ENCODE measurements at places on chromosomes 1 and 21.

GRCh38 chr21:33055991-33056390, 13.9 kb upstream of the OLIG1 start:
- no peak for DNase-seq

GRCh38 chr1:67532452-67533216, 102.4 kb upstream of the SERBP1 start:
- DNase-seq: no peak

GRCh38 chr1:206716870-206717673, 32.4 kb downstream of the MAPKAPK2 start:
- no peak for DNase-seq

- no peak for DNase-seq
Measured at GRCh38 chr1:55626326-55626725, 411.2 kb upstream of the USP24 start.

DNA sequence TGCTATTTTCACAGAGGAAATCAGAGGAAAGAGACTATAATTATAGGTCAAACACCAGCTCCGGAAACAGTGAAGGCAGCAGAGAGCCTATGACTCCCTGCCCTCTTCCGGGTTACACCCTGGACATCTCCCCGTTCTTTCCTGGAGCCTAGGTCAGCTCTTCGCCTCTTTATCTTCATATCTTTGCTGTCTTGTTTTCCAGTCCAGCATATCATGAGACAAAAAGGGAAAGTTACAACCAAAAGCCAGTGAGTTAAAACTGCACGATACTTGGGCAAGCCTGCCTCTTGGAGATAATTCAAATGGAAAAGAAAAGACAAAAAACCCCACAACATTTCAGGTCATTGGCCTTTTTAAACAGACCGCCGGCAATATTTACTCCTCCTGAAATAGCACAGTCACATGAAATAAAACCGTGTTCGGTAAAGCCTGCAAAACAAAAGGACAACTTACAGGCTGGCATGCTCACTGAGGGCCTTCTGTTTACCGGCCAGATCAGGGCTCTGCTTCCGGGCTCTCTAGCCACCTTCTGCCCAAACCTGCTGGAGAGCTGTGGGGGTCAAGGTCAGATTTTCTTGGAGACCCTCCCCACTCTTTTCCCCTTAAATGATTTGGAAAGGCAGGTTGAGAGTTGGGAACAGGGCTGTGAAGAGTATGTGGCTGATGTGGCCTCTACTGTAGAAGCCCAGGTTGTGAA, 42.8 kb upstream of the PPP2R5A start:
- DNase-seq: no peak

DNA sequence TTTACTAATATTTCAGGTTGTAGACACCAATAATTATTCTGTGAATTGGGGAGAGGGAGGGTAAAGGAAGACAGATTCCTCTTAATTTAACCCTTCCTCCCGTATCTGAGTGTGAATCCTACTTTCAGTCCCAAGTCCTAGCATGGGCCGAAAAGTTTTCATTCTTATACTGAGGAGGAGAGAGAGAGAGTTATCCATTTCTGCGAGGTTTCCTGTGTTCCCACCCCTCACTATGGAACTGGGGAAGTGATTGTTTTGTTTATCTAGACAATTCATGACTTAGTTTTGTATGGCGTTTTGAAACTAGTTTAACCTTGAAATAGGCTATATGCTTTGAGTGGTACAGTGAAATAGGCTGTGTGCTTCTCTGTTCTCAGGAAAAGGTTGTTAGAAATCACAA, 134.0 kb upstream of the DPYD start:
- no peak for DNase-seq

GRCh38 chr1:101079341-101079740, 53.8 kb upstream of the DPH5 start:
- no peak for DNase-seq

GRCh38 chr1:238653693-238654321, 732.6 kb upstream of the CHRM3 start:
- DNase-seq: no peak

DNA sequence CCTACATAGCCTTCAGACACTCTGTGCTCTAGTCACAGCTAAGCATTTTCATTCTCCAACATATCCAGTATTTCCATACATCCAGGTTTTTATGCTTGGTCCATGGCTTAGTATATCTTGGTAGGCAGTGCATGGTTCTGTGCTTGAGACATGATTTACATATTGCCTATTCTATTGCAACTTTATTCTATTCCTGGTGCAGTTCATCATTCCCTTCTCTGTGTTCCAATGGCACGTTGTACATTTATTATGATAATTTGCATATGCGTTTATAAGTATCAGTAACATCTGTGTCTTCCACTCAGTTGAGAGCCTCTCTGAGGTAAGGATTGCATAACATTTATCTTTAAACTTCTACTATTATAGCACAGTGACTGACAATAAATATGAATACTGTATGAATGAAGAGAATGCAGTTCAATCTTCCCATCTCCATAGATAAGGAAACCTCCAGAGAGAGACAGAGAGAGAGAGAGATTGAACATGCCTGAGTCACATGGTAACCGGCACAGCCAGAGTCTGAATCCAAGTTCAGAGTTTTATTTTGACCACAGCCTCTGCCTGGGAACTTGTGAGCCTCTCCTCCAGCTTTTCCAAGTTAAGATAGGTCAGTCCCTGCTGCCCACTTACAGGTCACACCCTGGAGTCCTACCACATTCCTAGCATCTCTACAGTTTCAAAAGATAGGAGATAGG, 41.5 kb downstream of the PLPPR5 start:
- DNase-seq: no peak

DNA sequence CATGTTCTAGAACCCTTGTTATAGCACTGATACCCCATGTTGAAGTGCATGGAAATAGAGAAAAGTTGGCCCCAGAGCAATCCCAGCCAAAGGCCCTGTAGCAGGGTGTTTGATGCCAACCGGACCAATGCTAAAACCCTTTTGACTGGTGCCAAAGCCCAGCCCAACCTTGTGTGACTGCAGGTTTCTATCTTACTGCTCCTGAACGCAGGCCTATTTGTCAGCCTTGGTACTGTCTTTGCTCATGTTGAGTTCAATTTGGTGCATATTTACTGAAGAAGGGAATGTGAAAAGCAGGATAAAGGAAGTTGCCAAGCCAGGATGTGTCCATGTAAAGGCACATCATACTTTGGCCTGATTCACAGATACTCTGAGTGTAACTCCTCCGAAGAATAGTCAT, 51.7 kb upstream of the NFASC start:
- no peak for DNase-seq

GRCh38 chr1:210937846-210938245, 196.1 kb downstream of the KCNH1 start:
- no peak for DNase-seq

GRCh38 chr1:69650779-69651178, 83.1 kb downstream of the LRRC7 start:
- DNase-seq: no peak

- DNase-seq: no peak
Measured at GRCh38 chr1:153001382-153001781, at the start of gene SPRR3. Gene SPRR3, plus strand, starts transcription at chr1:153001749. Its CDS starts 1,272 bp downstream, at chr1:153003021.

DNA sequence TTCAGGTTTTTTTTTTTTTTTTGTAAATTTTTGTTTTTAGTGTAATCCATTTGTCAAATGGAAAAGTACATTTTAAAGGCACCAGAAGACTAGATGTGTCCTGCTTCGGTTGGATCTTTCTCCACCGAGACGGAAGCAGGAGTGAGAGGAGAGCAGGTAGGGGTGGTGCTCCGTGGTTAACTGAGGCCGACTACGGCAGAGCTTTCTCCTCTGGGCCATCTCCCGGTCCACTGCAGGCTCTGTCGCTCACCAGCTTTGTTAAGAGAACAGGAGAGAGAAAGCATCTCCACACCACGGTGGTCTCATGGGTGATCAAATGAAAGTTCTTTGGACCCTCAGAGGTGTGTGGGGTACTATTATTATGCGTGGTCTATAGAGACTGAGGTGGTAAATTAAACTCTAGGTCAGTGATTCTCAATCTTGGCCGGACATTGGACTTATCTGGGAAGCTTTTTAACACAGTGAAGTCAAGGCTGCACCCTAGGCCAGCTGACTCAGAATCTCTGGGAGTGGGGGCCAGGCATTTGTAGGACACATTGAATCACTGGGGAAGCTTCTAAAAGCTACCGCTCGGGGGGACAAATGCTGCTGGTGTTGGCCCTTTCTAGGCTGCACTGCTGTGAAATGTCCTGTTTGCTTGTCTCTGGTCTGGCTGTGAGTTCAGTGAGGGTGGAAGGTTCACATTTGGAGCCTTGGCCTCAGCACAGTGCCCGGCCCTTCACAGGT, 25.0 kb downstream of the ABCA4 start:
- DNase-seq: no peak

DNA sequence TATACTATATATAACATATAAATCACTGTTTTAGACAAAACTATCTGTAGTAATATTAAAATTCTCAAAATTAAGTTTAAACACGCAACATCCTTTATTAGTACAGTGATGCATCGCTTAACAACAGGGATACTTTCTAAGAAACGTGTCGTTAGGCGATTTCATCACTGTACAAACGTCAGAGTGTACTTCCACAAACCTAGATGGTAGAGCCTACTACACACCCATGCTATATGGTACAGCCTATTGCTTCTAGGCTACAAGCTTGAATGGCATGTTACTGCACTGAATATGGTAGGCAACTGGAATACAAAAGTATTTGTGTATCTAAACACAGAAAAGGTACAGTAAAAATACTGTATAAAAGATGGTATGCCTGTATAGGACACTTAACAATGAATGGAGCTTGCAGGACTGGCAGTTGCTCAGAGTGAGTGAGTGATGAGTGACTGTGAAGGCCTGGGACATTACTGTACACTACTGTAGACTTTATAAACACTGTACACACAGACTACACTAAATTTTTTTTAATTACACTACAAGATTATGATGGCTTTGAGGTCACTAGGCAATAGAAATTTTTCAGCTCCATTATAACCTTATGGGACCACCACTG, 10.5 kb downstream of the FOXJ3 start:
- DNase-seq: no peak

- DNase-seq: no peak
Measured at GRCh38 chr1:247833601-247834000, 8.1 kb downstream of the OR11L1 start.

DNA sequence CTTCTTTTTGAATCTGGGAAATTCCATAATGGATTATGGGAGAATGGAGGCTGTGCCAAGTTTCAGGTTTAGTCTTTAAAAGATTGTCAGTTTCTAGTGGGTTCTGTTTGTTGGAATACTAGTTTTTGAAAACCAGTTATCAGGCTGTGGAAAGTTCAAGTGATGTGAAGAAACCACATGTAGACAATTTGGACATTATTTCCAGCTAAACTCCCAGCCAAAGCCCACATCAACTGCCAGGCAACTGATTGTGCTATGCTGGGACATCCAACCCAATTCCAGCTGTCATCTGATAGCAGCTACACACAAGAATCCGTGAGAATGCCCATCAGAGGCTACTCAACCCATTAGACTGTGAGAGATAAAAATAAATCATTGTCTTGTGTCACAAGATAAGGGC, 546.1 kb upstream of the ADAMTS5 start:
- no peak for DNase-seq

DNA sequence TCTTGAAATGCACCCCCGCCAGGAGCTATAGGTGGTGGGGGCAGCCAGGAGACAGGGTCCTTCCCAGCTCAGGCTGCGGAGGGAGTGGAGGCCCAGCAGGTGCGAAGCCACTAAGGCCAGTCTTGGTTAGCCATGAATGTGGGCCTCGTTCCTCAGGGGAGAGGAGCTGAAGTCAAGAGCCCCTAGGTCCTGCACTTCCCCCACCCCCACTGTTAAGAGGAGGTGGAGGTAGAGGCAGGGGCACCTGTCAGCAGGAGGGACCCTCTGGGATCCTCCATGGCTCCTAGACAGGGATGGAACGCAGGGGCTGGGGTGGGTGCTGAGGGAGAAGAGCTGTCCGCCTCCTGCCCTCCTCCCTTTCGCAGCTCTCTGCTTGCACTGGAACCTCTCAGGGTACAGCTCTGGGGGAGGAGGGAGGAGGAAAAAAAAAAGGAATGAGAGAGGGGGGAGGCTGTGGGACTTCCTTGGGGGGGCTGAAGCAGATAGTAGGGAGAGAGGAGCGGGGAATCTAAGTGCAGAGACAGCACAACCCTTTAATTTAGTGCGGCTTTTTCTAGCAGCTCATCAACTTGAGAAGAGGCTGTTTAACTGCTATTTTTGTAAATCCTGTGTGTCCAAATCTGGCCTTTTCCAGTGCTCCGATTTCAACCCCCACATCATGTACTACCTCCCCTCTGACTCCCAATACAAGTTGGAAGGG, 37.0 kb downstream of the MATN1 start:
- no peak for DNase-seq

DNA sequence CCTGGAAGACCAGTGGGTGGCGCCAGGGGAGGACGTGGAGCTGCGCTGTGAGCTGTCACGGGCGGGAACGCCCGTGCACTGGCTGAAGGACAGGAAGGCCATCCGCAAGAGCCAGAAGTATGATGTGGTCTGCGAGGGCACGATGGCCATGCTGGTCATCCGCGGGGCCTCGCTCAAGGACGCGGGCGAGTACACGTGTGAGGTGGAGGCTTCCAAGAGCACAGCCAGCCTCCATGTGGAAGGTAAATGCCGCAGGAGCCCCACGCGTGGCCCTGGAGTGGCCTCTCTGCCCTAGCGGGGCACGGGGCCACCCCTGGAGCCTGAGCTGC, 75.2 kb downstream of the OBSCN start:
- no peak for DNase-seq

- DNase-seq: no peak
Measured at GRCh38 chr1:157142201-157142600, 4.0 kb upstream of the ETV3 start.

- no peak for DNase-seq
Measured at GRCh38 chr1:202706851-202707250, 3.4 kb downstream of the SYT2 start.

- DNase-seq: no peak
Measured at GRCh38 chr1:152448496-152448895, 34.4 kb upstream of the CRNN start.

DNA sequence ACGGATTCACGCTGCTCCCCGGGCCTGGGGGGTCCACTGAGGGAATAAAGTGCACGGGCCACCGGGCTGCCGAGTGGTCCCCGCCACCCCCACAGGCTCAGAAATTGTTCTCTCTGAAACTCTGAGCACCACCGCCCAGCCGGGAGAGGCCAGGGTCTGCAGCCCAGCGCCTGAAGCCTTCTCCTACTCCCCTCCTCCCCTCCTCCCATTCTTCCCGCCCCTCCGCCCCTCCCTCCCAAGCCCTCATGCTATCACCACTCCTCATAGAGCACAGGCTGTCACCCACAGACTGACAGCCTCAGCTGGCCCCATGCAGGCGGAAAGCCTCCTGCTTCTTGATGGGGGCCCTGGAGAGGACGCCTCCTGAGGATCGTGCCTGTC, 707 bp upstream of the GPR153 start:
- DNase-seq: no peak

All from stimulated activated CD8-positive, alpha-beta memory T cell treated with anti-CD3 and anti-CD28 coated beads, Interleukin-12 subunit alpha, Interleukin-12 subunit beta, amount 100 ng/mL, for 1 hour (primary cell).